Urothelium cell line (cell line): ENCODE measurements at places on chromosomes 16 and 17.

DNA sequence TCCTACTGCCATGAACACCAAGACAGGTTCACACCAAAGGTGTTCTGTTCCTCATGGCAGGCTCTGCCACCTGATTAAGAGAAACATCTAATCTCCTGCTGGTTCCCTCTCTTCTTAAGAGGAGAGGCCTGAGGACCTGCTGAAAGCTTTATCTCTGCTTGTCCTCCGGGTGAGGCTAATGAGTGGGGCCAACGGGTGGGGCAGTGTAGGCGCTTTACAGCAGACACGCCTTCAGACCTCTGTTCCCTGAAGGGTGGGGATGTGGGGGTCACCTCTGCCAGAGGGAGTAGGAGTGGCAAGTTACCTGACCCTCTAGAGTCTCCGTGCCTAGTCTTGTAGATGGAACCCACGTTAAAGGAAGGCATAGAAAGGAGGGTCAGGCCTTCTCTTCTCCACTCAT is 4.2 kb upstream of the MRM1 start:
- DNase-seq, result no peak

DNA sequence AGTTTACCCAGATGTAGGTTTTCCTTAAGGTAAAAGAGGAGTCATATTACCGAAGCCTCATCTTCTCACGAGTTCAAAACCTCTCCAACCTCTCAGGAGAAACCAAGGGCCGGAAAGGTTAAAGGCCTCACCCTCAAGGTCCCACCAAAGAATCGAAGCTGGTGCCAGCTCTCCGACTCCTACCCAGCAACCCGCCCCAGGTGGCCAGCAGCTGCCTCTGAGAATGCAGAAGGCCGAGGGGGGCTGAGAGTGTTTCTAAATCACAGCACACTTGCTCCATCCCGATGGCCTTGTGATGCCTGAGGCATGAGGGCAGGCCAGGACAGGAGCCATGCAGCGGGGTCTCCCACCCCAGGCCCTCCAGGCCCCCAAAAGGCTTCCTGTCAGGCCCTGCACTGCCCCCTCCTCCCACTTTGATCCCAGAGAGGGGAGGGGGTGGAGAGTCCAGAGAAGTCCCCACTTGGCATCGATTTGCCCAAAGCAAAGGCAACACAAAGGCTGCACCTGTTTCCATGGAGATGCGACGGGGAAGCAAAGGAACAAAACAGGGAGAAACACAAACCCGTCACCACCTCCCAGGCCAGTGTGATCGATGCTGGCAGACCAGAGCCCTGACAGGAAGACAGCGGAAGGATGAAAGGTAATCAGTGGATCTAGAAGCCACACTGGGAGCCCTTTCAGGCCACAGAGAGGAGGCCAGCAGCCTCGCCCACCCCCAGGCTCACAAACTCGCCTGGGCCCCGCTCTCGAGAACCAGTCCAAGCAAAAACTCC is 39.0 kb downstream of the CUEDC1 start:
- DNase-seq, result no peak

DNA sequence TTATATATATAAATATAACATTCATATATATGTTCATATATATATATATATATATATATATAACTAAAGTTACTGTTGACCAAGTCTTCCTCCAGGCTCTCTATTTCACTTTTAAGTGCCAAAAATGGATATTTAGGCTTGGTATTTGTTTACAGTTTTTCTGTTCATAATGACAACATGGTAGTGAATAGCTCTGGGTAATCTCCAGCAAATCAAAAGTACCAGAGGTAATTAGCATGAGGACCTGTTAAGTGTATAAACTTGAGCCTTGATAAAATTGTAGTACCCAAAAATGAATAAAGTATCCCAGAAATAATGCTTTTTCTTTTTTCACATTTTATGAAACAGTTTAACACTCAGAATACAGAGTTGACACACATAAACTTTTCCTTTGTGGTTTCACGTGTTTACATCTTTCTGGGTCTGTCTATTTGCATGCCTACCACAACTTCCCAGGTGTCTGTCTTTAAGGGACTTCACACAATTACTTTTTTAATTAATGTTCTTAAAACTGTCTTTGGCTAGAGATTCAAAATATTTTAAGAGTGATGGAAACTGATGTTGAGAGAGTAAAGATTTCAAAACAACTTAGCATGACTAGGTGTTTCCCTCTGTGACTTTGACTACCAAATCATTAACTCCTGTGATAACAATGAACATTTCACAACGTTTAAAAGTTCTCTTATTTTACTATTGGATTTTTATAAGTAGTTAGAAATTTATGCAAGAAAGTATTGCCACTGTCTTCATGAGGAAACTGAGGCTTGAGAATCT is 47.9 kb downstream of the RABEP1 start:
- DNase-seq, result no peak

- DNase-seq, result no peak
Observed at GRCh38 chr17:32266051-32266388, 388 bp downstream of the RHBDL3 start.

DNA sequence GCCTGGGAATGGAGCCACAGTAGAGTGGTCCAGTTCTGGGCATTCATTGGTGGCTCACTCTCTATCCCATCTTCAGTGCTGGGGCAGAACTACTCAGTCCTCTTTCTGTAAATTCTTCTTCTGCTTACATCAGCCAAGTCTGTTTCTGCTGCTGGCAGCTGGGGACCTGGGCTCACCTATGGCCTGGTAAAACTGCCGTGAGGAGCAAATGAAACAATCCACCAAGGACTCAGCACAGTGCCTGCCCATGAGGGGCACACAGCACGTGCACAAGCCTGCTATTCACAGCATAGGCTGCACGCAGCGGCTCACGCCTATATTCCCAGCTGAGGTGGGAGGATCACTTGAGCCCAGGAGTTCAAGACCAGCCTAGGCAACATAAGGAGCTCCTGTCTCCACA is 30.9 kb upstream of the SNN start:
- DNase-seq, result no peak

DNA sequence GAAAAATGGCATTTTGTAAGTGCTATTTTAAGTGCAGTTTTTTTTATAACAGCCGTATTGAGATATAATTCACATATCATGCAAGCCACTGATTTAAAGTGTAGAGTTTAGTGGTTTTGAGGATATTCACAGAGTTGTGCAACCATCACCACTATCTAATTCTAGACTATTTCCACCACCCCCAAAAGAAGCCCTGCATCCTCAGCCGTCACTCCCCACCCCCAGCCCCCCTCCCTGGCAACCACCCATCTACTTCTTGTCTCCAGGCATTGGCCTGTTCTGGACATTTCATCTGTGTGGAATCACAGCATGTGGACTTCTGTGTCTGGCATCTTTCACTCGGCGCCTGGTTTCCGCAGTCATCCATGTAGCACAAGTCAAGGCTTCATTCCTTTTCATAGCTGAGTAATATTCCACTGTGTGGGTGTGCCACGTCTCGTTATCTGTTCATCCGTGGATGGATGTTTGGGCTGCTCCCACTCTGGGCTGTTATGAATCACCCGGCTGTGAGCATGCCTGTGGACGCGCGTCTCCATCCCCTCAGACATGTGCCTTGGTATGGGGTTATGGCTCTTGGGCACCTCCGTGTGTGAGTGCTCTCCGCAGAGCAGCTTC is 138.4 kb upstream of the CIBAR2 start:
- DNase-seq, result no peak
